ENCODE measurements at places on chromosomes 1 and 21.

DNA sequence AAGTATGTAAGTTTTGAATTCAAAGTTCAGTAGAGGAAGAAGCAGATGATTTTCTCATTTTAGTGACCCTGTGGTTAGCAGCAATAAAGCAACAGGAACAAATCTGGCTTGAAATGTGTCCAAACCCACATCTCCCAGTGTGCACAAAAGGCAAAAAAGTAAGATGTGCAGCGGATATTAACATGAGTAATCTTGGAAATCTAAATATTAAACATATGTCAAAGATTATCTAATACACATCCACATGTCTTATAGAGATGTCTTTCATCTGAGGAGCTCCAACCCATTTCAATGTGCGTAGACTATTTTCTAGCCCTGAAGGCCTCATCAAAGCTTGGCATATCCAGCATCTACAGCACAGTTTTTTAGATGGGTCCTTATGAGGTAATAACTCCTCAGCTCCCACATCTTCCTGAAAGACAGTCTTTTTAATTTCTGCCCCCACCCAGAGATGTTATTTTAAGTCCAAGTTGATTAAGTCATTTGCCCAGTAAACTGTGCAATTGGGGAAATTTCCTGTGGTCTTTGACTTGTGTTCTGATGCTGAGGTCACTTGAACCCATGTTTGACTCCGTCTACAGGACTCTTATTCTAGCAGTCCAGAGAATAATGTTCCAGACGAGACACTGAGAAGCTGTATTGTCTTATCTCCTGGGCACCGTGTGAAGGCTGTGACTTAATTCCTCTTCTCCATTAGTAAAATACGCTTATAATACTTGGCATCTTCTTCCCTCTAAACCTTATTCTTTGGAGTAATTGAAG lies 73.7 kb downstream of the LMO4 start:
- DNase-seq: peak; percentile 66

GRCh38 chr1:27618341-27619082 lies 14.6 kb upstream of the AHDC1 start:
- no peak for DNase-seq

- no peak for DNase-seq
Observed at GRCh38 chr1:7278045-7278444, 492.8 kb downstream of the CAMTA1 start.

DNA sequence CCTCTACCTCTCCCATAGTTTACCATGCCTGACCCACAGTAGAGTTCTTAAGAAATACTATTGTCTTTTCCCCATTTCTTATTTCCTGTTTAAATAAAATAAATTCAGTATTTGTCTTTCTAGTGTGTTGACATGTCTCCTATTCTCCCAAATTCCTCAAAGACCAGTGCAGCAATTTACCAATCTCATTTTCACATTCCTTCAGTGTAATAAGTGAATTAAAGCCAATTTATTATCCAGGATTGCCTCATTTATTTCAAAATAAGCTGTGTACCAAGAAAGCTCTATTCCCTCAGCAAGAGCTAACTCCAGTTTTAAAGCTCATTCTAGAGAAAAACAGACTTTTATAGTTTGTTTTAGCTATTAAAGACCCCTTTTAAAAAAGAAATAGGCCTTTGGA lies 49.9 kb downstream of the DISC1 start:
- no peak for DNase-seq

- peak; percentile 94 for DNase-seq
Observed at GRCh38 chr21:46056450-46056903, 41.4 kb upstream of the COL6A2 start.

- DNase-seq: no peak
Observed at GRCh38 chr1:76250271-76250670, 175.7 kb downstream of the ST6GALNAC3 start.

DNA sequence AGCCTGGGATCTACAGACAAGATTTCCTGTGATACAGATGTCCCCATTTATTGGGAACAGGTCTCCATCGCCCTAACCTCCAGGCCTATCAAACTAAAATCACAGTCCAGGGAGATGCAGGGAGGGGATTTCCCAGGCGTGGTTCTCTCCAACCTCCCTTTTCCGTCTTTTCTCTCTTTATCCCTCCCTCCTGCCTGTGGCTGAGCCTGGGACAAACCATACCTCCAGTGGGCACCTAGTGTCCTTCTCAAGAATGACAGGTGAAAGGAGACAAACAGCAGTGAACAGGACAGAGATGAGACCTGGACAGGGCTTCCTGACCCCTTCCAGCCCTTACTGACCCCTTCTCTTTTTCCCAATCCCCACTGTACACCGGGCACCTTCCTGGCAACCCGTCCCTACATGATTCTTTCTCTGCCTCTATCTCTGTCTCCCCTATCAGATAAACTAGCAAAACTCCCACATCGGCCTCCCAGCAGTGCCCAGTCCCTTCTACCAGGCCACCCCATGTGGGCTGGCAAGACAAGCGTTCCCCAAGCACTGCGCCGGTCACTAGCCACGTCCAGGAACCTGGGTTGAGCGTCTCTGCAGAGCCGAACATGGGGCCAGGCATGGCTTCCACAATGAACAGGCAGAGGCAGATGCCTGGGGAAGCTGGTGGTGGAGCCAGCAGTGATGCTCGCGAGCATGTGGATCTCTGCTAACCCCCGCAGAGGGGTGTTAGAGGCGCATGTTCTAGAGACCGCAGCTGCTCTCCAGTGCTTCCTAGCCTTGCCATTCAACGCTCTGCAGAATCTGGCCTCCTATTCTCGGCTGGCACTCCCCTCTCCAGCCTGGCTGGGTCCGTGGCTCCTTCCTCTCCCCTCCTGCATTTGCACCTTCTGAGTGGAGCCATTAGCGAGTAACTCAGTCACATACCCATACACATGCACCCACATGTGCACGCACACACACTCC lies 54.7 kb downstream of the ELK4 start:
- DNase-seq: no peak

DNA sequence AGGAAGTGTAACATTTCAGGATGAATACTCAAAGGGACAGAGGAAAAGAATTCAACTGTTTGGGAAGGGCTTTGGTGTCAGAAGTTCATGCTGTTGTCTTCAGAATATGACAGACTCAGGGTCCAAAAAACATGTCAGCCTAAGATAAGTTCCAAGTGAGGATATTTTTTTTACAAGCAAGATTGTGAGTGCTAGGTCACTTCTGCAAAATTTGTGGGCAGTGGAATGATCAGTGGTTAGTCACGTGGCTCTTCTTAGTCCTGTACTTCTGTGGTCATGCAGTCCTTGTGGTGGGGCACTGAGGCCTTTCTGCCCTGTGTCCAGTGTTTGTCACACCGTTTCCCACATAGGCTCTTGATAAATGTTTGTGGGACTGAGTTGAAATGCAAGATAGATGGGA lies 5.2 kb downstream of the RGL1 start:
- DNase-seq: no peak

- DNase-seq: no peak
Observed at GRCh38 chr1:213452501-213452900, 401.5 kb downstream of the RPS6KC1 start.

GRCh38 chr1:23217421-23218115 lies at the start of gene HTR1D:
TSS of gene HTR1D (minus strand) at chr1:23217502. CDS start at chr1:23194219, 23,283 bp downstream.
- no peak for DNase-seq

GRCh38 chr21:27703791-27704190 lies 736.9 kb upstream of the ADAMTS5 start:
- no peak for DNase-seq

GRCh38 chr1:12159816-12160215 lies 7.0 kb upstream of the TNFRSF1B start:
- DNase-seq: no peak

- DNase-seq: no peak
Observed at GRCh38 chr1:235613602-235614001, 36.0 kb downstream of the GNG4 start.

DNA sequence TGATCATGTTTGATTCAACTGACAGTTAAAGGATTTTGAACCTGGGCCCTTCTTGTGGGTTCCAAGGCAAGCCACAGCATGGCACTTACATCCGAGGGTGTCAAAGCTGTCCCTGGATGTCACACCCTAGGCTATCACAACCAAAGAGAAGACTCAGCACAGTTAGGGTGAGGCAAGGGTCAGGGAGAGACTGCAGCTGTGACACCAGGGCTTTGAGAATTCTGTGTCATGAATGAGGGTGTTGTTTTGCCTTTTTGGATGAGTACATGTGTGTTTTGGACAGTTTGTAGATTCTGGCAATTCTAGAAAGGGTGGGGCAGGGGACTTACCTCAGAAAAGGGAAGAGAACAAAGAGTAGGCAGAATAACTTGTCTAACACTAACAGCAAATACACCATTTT lies 37.8 kb upstream of the ZNF326 start:
- DNase-seq: no peak

- DNase-seq: no peak
Observed at GRCh38 chr1:65174585-65174984, 26.6 kb downstream of the AK4 start.

DNA sequence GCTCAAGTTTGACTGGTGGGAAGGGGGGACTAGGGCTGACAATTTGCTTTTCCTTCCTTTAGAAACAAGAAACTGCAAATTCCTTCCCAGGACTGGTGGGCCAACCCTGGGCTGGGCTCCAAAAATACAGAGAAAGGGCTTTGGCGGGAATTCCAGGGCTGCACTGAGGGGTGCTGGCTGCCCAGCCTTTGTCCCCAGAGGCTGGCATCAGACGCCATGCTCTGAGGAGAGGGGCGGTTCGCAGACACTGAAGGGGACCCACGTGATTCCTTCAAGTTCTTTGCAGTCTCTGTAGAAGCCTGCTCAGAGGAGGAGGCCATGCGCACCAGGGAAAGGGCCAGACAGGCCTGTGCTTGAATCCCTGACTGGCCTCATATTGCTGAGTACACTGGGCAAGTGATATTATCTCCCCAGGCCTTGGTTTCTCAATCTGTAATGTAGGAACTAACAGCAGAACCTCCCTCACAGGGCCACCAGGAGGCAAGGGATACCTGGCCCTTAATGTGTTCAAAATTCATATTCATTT lies 119.5 kb downstream of the EPHB2 start:
- peak; percentile 63 for DNase-seq

- DNase-seq: no peak
Observed at GRCh38 chr1:29474274-29475244, 238.2 kb downstream of the PTPRU start.

GRCh38 chr1:67700692-67701410 lies 15.8 kb downstream of the GADD45A start:
- no peak for DNase-seq

- no peak for DNase-seq
Observed at GRCh38 chr21:39503123-39503762, 51.5 kb downstream of the SH3BGR start.

GRCh38 chr1:2358651-2359640 lies 32.4 kb downstream of the MORN1 start:
- no peak for DNase-seq

DNA sequence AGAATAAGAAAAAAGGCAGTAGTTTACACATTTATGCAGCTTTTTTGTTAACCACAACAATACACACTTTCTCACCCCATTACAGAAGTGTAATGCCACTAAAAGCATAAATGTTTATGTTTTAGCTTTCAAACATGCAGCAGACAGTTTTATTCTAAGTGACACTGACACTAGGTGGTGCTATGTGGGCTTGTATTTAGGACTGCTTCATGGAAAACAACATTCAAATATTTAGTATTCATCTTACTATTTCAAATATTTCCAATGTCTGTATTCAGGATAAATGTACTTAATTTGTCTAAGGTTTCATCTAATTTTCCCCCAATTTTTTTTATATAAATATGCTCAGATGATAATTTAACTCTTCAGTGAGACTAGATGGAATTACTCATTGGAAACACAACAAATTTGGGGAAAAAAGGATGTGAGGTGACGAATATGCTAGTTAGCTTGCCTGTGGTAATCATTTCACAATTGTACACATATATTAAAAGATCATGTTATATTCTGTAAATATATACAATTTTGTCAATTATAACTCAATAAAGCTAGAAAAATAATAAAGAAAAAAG lies 71.4 kb downstream of the USP1 start:
- peak; percentile 55 for DNase-seq

DNA sequence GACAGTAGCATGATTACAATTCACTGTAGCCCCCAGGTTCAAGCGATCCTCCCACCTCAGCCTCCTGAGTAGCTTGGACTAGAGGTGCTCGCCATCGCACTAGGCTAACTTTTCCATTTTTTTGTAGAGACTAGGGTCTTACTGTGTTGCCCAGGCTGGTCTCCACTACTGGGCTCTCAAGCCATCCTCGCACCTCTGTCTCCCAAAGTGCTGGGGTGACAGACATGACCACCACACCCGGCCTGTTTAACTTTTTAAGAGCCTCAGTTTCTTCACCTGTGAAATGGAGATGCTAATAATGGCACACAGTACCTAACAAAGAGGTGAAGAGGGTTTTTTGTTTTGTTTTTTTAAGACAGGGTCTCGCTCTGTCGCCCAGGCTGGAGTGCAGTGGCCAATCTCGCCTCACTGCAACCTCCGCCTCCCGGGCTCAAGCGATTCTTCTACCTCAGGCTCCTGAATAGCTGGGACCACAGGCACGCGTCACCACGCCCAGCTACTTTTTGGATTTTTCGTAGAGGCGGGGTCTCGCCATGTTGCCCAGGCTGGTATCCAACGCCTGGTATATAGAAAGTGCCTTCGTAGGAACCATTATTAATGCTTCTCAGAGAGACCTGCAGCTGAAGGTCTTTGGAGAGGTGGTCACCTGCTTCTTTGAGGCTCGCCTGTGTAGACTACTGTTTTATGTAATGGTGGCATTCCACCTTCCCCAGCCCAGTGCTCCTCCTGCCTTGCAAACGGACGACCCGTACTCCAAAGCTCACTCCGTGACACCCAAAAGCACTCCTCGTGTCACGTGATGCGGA lies 567 bp downstream of the PMVK start:
- DNase-seq: no peak

DNA sequence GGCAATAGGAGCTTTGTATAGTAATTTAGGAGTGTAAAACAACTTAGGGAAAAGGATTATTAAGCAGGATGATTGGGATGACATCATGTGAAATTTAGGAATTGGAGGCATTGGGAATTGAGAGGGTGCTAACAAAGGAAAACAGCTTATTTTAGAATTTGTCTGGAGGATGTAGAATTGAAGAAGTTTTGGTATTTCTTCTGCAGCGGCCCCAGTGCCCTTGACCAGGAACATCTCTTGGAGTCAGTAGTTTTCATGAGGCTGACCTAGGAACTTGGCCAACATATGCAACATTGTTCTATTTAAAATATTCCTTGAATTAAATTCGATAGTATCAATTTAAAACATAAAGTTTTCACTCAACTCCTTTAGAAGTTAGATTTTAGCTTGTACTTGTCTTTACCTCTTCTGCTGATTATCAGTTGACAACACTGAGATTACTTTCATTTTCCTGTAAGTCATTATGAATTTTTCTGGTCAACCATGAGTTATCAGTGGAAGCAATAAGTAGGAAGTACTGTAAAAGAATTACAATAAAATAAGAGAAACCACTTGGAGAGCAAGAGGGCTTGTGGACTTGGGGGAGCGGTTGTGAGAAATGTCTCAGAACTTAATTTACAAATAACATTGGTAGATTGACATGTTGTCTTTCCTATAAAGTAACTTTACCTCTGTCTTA lies 52.8 kb downstream of the DYRK1A start:
- no peak for DNase-seq

GRCh38 chr1:90201467-90202358 lies 206.8 kb downstream of the ZNF326 start:
- no peak for DNase-seq

GRCh38 chr1:209993061-209993830 lies 55.2 kb downstream of the SYT14 start:
- DNase-seq: no peak

Data from umbilical cord (tissue), 2 donors.